ENCODE measurements at places on chromosomes 7 and 10.

GRCh38 chr7:1065585-1066241 is 21.4 kb downstream of the GPR146 start:
- peak; percentile 50 for DNase-seq

- DNase-seq: no peak
These were observed 17.2 kb upstream of the AGR2 start for GRCh38 chr7:16822029-16822428.

DNA sequence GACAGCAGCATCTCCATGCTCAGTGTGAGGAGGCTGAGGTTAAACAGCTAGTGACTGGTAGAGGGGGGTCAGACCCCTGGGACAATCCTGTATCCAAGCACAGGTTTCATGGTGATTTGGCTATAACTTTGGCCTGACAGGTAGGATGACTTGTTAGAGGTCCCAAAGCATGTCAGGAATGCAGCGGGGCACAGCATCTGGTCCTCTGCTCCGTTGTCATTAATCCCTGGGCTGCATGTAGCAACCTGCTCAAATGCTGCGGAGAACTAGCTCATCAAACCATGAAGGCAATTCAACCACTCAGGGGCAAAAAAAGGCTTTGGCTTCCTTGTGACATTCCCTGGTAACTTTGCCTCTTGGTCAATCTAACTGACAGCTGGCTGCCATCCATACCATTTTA is 26.8 kb downstream of the WNT2 start:
- no peak for DNase-seq

- DNase-seq: no peak
These were observed 674.4 kb downstream of the PHTF2 start for GRCh38 chr7:78473021-78473420.

- DNase-seq: no peak
These were observed 14.5 kb downstream of the PYROXD2 start for GRCh38 chr10:98400482-98400881.

- DNase-seq: no peak
These were observed 11.2 kb upstream of the PRTFDC1 start for GRCh38 chr10:24963521-24964041.

DNA sequence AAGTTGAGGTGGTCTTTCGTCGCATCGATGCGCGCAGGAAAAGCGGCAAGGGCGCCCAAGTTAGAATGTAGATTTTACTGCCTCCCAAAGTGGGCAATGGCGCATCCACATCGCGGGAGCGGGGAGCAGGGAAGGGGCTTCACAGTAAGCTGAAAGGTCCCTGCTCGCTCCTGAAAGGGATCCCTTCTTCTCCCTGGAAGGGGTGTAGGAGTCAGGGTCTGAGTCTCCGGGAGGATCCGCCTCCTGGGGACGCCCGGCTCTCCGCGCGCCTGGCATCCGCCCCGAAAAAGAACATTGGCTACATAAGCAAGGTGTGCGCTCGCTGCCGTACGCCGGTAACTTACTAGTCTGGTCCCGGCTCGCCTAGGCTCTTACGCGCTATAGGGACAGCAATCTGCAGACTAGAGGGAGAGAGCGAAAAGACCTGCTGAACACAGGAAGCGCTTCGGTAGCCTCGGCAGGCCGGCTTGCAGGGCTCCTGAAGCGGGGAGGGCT is 804 bp downstream of the UNC5B start:
- DNase-seq: no peak

GRCh38 chr7:110973196-110973990 is 117.5 kb upstream of the LRRN3 start:
- no peak for DNase-seq

GRCh38 chr7:39299695-39300094 is 266.5 kb upstream of the YAE1 start:
- DNase-seq: no peak

GRCh38 chr10:64409349-64409748 is 888.1 kb downstream of the REEP3 start:
- no peak for DNase-seq

GRCh38 chr10:111646021-111646420 is 537.5 kb downstream of the GPAM start:
- DNase-seq: no peak

DNA sequence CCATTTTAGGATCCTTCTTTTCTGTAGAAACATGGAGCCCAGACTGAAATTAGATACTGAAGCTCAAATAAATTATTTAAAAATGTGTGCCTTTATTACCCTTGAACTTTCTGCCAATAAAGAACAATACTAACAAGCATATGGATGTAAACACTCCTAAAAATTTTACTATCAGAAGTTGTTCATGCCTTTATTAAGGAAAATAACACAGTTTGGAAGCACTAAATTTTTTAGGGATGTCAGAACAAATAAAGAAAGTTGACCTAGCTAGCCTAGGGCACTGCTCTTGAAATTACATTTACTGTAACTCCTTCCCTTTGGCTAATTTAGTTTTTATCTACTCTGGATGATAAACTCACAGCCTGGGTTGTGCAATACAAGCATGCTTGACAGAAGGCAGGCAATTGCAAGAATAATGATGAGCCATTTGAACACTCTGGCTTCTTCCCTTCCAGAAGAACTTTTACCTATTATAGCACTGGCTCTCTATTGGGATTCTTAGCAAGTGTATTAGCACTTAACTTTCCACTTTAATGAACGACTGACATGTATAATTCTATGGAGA is 351.7 kb upstream of the C7orf33 start:
- DNase-seq: no peak

- no peak for DNase-seq
These were observed 8.4 kb upstream of the CAMK1D start for GRCh38 chr10:12340937-12341336.

- DNase-seq: no peak
These were observed 29.9 kb downstream of the RNLS start for GRCh38 chr10:88553116-88553752.

- no peak for DNase-seq
These were observed 7.8 kb downstream of the ITPRIP start for GRCh38 chr10:104330168-104331110.

GRCh38 chr7:51847461-51848134 is 531.0 kb upstream of the COBL start:
- DNase-seq: no peak

GRCh38 chr7:7054252-7054830 is 128.0 kb upstream of the C1GALT1 start:
- no peak for DNase-seq

GRCh38 chr10:123635131-123635530 is 31.0 kb upstream of the GPR26 start:
- no peak for DNase-seq

GRCh38 chr7:105932835-105933477 is 30.1 kb upstream of the CDHR3 start:
- DNase-seq: no peak

GRCh38 chr7:138935465-138936011 is 45.7 kb downstream of the KIAA1549 start:
- DNase-seq: no peak

DNA sequence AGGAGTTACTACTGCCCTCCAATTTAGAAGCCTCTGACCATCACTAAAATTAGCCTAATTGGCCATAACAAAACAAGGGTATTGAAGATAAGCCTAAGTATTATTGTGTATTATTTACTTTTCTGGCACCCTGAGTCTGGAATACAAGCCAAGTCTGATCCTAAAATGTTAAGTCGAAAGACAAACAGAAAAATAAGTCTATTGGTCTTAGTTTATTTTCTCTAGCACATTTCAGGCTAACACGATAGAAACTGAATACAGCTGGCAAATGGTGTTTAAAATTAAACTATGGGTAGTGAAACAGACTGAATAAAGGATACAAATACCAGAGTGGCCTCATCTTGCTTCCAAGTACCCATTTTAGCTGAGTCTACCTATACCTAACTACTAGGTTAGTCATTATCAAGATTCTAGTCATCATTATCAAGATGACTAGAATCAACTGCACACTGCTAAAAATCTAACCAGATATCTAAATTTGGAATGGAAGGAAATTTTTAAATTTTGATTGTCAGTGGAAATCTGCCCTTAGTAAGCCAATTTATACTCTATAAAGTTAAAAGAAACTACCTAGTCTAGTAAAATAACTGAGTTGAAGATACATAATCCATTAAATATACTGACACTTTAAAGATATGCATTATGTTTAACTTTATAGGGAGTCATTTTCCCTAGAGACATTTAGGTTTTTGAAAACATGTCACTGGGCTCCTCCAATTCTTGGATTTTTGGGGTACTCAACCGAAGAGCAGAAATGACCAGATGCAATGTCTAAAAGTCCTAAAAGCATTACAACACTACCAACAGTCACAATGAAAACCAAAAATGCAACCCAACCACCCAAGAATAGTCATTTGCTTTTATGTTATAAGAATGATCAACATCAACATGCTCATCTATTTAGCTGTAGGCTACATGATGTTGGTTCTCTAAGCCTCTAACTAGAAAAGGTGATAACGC is 80.9 kb downstream of the NT5C2 start:
- no peak for DNase-seq

DNA sequence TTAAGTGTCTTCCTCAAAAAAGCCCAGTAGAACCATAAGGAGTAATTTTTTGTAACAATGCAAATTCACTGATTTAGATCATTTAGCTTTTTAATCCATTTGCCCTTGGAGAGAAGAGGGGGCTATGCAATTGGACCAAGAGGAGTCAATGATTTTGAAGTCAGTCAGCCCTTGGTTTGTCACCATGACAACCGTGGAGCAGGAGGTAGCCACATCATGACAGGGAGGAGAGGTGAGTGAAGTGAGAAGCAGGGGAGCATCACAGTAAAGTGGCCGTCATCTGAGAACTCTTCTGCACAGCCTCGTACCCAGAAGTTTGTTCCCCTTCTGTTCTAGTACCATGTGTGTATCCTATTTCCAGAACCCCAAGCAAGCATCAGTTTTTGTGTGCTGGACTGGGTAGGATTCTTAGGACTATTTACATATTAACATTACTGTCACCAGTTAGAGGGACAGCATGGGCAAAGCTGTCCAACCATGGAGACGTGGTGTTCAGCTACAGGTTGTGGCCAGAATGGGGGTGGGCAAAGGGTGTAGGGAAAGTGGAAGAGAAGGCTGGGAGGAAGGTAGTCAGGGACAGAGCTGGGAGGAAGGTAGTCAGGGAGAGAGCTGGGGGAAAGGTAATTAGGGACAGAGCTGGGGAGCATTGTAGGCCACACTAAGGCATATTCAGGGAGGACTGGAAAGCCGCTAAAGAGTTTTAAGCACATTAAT is 13.1 kb downstream of the UBE3C start:
- no peak for DNase-seq

DNA sequence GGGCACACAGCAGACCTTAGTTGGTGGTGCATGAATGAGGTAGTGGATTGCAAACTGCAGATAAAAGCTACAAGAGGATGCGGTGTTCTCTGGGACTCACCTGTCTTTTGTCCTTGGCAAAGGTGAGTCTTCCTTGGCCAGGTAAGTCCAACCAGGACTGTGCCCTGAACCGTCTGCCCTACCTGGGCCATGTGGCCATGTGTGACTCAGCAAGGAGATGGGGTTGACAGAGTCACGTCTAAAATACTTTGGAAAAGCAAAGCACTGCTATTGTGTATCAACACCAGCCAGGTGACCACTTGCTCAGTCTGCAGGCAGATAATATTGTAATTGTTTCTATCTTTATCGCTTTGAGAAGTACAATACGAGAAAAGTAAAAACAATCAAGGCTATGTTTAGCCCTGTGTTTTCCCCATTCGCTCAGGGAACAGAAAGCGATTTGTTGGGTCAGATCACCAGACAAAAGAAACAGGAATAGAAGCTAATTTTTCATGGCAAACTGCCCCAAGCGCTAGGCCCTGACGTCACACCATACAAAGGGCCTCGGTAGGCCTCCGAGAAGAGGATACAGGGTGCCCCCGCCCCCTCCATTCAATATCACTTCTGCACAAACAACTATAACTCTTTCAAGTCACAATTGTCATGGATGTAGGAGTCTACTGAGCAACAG is 57.3 kb downstream of the FAM53B start:
- no peak for DNase-seq

GRCh38 chr7:81128011-81128410 is 209.2 kb upstream of the SEMA3C start:
- DNase-seq: no peak

DNA sequence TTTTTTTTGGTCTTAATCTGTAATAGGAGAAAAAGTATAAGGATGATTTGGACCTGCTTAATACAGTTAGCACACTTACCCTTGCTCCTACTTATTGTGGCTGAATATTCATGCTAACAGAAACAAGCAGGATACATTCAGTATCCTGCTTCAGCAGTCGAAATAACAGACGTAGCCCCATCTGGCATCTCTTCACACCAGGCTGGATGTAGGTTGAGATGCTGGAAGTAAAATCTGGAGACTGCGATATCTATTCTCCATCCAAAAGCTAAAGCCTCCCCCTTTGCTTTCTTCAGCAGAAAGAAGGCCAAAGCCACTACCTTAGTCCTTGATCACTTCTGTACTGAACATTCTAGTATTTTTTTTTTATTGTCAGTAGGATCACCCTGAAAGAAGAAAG is 537.4 kb downstream of the AUTS2 start:
- no peak for DNase-seq

GRCh38 chr7:129914536-129915272 is 38.1 kb downstream of the UBE2H start:
- no peak for DNase-seq

DNA sequence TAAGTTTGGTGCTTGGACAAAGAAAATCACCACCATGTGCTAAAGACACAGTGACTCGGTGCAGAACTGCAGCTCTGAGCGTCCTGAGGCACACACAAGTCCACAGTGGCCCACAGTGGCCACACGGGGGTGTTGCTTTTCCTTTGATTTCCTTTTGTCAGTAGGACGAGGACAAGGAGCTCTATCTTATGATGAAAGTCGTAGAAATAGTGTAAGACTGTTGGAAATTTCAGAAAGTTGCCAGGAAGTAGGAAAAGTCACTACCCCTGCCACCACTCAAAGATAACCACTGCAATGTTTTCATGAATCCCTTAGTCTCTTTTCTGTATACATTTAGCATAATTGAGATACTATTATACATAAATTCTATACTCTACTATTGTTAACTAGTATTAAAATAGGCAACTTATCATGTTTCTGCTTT is 146.0 kb downstream of the TNS3 start:
- DNase-seq: no peak

GRCh38 chr10:78909221-78909620 is 159.5 kb upstream of the ZMIZ1 start:
- DNase-seq: no peak

DNA sequence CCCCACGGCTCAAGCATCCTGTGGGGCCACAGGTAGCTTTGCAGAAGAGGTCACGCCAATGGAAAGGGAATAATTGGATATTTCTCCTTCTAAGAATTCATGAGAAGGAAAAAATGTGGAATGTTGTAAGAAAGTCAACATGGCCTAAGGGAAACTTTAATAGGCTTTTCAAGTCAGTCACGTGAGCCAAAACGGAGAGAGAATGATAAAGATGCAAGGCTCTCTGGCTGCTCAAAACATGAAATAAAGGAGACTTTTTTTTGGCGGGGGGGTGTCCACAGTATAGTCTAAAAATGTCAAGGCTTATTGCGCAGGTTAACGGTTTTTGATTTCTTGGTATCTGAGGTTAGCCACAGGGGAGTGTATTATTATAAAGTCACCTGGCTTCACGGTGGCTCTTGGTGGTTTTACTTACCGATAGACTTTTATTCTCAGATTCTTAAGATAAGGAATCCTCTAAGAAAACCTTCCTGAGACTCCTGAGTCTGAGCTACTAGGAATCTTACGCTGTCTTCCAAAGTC is 148.1 kb downstream of the ARHGAP21 start:
- DNase-seq: no peak

Data from activated CD8-positive, alpha-beta memory T cell treated with anti-CD3 and anti-CD28 coated beads for 1 hour (primary cell).